ENCODE measurements at places on chromosomes 7 and 10.

GRCh38 chr10:12538491-12538995, 189.2 kb downstream of the CAMK1D start:
- DNase-seq = no peak

DNA sequence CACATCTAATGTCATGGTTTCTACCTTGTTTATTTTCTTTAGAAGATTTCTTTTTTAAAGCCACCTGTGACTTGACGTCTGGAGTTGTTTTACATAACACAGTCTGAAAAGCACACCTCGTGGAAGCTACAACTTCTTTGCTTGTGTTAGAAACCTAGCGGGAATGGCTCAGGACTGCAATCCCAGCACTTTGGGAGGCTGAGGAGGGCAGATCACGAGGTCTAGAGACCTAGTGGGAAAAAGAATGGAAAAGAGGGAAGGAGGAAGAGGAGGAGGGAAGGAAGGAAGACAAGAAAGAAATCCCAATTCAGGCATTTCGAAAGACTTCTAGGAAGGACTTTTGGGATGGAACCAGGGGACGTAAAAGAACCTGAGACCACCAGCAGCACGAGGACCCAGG, 146.3 kb upstream of the CELF2 start:
- DNase-seq = no peak

DNA sequence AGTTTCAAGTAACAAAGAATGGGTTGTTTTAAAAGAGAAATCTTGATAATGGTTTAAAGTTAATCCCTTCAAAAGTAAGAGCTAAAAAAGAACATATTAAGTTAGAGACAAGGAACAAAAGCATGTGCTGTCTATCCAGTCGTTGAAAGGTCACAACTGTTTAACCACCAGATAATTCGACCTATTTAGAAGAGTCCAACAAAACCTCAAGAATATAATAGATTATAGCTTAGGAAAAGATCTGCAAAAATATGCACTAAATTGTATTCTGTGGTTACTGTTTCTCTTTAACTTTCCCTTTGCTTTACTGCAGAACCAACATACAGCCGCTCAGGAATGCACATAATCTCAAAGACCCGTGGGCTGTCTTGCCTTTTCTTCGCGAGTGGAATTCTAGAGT, 74.9 kb downstream of the PCGF5 start:
- DNase-seq = no peak

DNA sequence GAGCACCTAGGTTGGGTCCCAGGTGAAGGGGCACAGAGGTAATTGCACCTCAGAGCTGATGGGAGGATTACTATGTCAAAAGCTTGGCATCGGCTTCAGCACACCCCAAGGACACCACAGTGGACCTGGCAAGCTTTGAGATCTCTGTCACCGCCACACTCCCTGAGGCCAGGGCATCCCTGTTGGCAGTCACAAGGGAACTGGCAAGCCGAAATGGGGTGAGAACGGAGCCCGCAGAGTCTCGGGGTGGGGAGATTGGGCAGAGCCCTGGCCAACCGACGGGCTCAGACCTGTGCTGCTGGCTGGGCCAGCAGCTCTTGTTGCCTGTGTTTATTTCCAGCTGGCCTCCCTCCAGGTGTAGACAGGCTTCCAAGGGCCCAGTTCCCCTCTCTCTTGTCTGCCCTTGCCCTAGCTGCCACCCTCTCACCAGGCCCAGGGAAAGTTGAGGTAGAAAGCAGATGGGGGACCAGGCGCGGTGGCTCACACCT, 2.5 kb downstream of the HSPB1 start:
- DNase-seq = no peak

- DNase-seq = no peak
These were observed 153.6 kb downstream of the CACNB2 start for GRCh38 chr10:18293536-18294510.

DNA sequence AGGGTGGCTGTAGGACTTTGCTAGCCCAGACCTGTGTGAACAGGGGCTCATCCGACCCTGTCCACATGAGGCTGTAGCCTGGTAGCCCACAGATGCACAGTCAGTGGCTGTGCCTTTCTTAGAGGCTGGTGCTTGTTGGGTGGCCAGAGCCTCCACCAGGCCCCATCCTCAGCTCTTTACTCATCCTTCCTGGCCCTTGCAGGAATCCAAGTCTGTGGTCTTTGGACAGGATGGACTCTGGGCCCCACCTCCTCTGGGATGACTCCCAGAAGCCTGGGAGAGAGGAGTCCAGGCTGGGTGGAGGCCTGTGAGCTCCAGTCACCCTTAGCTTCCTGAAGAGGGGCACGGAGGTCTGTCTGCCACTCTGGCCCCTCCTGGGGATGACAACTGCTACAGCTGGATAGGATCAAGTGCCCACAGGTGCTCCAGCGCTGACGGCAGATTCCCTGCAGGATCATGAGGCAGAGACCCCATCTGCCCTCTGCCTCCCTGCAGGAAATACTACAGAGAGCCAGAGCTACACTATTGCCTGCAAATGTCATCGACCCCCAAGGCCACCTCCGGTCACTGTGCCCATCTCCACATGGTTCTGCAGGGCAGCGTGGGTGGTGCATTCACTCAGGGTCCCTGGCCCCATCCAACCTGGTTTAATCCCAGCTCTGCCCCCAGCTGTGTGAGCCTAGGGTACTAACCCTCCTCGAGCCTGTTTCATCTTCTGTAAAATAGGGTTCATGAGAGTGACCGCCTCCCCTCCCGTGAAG, 114.5 kb downstream of the PTPN20 start:
- no peak for DNase-seq

DNA sequence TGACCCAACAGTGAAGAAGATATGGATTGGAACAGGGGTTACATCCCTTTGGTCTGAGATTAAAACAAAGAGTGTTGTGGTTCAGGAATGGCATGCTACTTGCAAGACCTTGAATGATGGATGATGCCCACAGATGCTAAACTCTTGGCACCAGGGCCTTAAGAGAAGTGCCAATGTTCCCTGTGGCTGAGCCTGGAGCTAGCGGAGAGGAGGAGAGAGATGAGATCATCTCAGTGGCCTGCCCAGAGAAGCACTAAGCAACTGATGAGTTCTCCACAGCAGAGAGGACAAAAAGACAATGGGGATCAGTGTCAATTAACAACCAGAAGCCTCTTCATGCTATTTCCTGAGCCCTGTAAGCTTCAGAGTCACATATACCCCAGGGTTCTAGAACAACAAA, 97.8 kb downstream of the ELAPOR2 start:
- DNase-seq = no peak

GRCh38 chr10:112456533-112456932, 9.5 kb downstream of the VTI1A start:
- no peak for DNase-seq

DNA sequence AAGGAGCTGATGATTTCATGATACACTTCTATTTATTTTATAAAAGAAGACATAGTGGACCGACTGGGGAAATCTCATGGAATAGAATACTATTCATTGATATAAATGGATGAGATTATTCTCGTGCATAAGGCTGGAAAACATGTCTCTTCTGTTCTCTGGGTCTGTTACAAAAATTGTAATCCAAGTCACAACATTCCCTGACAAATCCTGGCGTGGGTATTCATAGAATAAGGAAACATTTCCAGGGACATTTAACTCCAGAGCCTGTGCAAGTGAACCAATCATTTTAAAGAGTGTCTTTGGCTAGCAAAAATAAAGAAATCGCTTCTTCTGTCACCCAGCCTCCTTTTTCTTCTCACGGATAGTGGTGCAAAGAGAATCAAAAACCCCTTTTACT, 1148.5 kb upstream of the AUTS2 start:
- no peak for DNase-seq

- DNase-seq = no peak
These were observed 53.2 kb upstream of the FAM3C start for GRCh38 chr7:121449329-121449728.

- DNase-seq = no peak
These were observed 528.9 kb downstream of the GFRA1 start for GRCh38 chr10:115744089-115744488.

DNA sequence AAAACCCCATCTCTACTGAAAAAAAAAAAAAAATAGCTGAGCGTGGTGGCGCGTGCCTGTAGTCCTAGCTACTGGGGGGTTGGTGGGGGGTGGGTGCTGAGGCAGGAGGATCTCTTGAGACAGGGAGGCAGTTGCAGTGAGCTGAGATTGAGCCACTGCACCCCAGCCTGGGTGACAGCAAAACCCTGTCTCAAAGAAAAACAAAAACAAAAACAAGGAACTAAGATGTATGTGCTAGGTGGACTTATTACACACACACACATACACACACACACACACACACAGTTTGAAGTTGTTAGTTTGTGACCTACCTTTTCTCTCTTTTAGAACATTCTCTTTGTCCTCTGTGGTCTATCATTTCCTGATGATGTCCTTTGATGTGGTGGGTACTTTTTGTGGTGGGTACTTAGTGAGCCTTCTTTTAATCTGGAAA, 53.5 kb downstream of the EXOC6 start:
- peak; percentile 81 for DNase-seq

GRCh38 chr10:59578741-59579140, 130.9 kb downstream of the SLC16A9 start:
- DNase-seq = no peak

DNA sequence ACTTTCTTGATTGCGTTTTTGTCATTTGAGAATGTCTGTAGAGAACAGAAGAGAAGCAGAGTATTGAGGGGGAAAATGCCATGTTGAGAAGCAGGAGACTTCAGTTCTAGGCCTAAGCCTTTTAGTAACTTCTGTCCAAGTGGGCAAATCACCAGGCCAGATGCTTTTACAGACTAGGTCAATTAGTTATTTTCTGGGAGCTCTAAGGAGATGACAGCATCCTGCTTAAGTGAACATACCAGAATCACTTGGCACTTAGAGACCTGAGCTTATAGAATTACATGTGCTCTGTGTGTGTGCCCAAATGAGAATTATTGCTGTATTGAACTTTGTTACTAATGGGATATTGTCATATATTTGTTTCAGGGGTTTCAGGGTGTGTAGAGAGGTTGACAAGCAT, 24.0 kb downstream of the AGK start:
- DNase-seq = no peak

DNA sequence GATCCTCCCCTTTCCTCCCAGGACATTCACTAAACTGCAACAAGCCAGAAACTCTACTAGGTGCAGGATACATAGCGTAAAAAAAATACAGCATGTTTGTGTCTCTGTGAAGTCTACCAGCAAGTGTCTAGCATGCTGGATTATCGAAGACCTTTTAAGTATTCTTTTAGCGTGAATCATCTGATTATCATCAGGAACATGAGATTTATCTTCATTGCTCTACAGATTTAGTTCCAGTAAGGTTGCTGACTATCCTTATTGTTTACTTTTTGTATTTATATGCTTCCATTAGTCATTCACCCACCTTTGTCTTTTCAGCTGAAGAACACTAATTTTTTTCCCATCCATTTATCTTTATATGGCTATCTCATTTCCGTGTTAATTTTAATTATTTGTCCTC, 62.8 kb downstream of the PDZD8 start:
- DNase-seq = no peak

- no peak for DNase-seq
These were observed 107.2 kb upstream of the STEAP1B start for GRCh38 chr7:22607180-22607579.

DNA sequence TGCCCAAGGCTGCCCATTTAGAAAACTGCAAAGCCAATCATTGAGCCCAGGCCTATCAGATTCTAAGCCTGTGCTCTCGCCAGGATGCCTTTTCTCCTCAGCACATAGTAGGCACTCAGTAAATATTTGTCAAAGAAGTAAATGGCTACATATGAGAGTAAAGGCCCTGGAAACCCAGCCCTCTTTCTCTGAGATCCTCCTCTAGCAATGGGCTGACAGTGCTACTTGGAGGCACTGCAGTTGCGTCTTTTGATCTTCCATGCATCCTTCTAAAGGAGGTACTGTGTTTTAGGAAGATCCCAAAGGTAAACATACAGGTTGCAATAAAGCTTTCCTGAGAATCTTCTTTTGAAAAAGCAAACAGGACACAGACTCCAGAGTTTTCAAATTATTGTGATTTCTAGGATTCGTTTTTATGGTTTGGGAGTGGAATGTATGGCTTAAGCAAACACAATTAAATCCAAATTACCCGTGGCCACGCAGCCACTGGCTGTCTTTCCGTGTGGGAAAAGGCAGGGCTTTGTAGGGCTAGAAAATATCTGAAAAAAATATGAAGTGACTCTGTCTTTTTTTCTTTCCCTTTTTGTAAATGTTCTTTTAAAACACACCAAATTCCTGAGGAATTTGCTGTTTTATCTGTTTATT, 151.3 kb upstream of the BMPER start:
- DNase-seq = no peak

DNA sequence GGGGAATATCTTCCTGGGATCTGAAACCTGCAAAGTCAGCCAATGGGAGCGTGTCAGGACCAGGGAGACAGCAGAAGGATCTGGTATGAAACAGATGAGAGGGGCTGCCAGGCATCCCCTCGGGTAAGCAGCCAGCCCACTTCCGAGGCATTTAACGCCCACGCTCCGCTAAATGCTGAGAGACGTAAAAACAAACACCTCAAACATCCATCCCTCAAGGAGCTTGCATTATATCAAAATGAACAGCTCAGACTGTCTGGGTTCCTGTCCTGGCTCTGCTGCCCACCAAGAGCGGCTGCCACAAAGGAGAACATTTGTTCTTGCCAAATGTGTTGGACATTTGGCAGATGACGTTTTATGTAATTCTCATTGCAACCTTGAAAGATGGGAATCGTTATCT, 7.0 kb upstream of the SERPINE1 start:
- DNase-seq = no peak

GRCh38 chr7:154640266-154640865, 362.6 kb downstream of the PAXIP1 start:
- no peak for DNase-seq

DNA sequence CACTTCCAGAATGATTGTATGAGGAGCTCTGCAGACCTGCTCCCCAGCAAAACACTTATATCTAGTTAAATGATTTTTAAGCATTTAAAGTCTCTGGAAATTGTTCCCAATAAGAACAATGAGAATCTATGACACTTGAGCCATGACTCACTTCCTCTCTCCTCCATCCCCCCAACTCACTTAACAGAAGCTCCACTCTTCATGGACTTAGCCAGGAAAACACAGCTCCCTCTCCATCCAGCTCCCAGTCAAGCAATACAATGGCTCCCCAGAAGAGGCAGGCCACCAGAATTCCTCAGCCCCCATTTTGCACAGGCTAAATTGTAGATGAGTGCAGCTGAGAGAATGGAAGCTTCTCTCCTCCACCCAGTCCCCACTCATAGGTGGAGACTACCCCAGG, 27.0 kb downstream of the AOC1 start:
- DNase-seq = no peak

DNA sequence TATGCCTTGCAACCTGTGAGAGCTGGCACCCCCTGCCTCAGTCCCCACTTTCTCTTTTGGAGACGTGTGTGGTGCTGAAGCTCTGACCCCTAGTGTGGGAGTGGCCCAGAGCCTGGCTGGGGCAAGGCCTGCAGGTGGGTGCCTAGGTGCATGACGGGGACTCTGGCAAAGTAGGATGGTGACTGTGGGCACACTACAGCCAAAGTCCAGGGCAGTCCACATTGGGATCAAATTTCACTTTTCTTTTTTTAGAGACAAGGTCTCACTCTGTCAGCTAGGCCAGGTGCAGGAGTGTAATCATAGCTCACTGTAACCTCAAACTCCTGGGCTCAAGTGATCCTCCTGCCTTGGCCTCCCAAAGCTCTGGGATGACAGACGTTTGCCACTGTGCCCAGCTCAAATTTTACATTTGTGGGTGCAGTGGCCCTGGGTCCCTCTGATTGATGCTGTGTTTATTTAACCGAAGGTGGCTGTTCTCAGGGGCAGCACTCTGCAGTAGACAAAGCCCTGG, 52.3 kb downstream of the NEURL1 start:
- no peak for DNase-seq

Measured in CD4-positive, alpha-beta T cell treated with Interferon alpha-2 for 1 hour (primary cell).